GM03348 (cell line): ENCODE measurements at places on chromosomes 12 and 14.

- no peak for DNase-seq
Observed at GRCh38 chr12:104737791-104738301, 220.2 kb downstream of the SLC41A2 start.

DNA sequence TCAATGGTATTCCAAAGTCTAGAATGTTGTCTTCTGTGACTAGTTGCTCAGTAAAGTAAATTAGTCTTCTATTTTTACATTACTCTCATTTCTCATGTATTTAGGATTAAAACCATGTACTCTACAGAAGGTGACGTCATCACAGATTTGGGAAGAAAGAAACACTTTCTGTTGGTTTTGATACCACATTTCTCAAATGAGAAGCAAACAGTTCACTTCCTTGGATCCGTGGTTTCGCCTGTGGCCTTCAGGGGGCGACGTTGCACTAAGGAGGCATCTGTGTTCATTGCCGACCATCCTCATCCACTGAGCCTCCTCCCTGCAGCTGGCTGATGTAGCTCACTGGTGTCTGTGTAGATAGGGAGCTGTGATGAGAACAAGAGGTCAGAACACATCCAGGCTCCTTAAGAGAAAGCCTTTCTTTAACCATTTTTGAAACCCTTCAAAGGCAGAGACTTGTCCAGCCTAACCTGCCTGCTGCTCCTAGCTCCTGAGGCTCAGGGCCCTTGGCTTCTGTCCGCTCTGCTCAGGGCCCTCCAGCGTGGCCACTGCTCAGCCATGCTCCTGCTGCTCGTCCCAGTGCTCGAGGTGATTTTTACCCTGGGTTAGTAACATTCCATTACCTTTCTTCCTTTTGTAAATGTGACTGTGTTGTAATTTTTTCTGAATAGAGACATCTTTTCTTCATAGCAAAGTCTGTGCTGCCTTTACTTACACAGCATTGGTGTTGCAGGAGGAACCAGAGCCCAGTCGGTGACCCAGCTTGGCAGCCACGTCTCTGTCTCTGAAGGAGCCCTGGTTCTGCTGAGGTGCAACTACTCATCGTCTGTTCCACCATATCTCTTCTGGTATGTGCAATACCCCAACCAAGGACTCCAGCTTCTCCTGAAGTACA is 220.6 kb upstream of the OR4E1 start:
- no peak for DNase-seq

- no peak for DNase-seq
Observed at GRCh38 chr12:68063900-68064590, 74.8 kb downstream of the IFNG-AS1 start.

DNA sequence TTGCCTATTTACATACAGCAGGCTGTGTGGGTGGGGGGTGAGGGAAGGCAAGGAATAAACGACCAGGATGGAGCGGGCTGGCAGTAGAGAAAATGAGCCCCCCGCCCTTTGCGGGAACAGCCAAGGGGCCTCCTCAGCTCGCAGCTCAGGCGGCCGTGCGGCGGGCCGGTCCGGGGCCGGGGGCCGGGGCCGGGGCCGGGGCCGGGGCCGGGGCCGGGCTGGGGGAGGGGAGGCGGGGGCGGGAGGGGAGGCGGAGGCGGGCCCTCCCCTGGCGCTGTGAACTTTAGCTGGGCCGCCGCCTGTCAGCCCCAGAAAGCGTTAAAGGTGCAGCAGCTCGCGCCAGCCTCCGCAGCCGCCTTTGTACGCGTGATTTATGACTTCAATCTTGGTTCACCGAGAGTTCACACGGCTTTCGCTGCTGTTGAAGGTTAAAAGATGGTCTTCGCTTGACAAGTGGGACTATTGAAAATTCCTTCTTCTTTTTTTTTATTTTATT is 28.8 kb downstream of the HOXC4 start:
- DNase-seq = peak; percentile 16

GRCh38 chr12:113297214-113297587 is 37.7 kb downstream of the SLC8B1 start:
- DNase-seq = no peak

- DNase-seq = peak; percentile 63
Observed at GRCh38 chr12:5096241-5096924, 52.7 kb downstream of the KCNA5 start.

DNA sequence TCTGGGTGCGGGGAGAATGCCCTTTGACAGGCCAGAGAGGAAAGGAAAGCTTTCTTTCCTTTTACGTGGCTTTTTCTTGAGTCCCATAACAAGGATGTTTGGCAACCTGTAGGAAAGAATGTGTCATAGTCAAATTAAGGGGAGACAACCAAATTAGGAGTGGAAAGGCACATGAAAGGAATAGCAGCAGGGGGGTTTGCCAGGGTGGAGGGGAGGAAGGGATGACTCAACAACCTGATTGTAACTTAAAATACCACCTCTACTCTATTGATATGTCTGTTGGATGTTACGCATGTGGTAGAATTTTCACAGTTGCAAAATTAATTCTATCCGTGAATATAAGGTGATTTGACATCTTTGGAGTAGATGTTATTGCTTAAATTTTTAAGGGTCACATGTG is 28.5 kb upstream of the MYBPC1 start:
- DNase-seq = no peak

DNA sequence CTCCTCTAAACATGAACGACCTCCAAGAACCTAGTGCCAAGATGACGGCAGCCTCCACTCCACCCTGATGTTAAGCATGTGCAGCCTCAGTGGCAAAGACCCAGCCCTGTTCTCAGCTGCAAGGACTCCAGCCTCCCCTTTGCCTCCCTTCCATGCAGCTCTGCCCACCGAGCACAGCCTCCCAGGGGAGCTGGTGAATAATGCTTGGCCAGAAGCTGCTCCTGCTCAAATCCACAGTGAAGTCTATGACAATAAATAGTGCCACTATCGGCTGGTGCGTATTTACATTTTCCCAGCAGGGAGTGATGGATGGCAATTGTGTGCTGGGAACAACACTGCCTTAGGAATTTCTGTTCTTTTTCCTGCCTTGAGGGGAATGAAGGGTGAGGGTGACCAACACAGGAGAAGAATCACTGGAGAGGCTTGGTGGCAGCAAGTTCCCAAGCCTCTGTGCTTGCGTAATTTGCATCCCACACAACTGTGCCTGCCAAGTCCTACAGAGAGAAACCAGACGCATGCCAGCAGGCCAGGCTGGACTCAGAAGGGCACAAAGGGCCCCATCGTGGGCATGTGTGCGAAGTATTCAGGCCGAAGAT is 29.9 kb upstream of the TC2N start:
- DNase-seq = peak; percentile 67

DNA sequence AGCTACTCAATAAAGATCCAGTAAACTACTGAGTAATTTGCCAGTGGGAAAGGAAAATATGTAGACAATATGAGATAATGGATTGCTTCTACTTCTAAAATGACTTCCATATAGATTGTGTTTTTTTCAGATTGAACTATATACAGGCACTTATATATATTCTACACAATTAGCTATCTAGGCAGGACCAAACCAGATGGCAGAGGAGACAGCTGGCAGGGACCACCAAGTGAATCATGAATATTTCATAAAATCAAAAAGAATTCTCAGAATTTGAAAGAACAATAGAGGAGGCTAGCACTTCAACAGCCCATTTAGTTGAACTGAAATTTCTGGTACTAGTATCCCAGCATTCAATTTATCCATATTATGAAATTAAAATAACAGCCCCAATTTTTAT is 338.0 kb upstream of the RPL10L start:
- DNase-seq = no peak

DNA sequence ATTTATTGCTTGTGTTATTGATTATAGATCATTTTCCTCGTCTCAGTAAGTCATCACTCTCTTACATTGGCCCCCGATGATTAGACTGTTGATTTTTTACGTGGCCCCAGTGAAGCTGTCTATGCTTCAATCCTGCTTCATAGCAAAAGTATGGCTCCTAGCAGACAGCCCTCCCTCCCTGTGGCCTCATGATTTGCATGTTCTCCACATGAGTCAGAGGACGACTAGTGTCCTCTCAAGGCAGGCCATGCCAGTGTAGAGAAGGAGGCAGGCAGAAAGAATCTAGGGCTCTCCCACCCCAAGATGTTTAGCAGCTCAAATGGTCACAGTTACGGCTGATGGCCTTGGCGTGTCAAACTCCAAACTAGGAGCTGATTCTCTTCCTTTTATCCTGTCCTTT is 59.6 kb downstream of the FIGNL2 start:
- DNase-seq = peak; percentile 80

GRCh38 chr12:79935624-79936345 is 888 bp upstream of the PPP1R12A start:
- DNase-seq = peak; percentile 29

- DNase-seq = no peak
Observed at GRCh38 chr12:4006743-4007142, 133.5 kb upstream of the PARP11 start.

- no peak for DNase-seq
Observed at GRCh38 chr12:12909995-12910420, 18.6 kb downstream of the GPRC5A start.

DNA sequence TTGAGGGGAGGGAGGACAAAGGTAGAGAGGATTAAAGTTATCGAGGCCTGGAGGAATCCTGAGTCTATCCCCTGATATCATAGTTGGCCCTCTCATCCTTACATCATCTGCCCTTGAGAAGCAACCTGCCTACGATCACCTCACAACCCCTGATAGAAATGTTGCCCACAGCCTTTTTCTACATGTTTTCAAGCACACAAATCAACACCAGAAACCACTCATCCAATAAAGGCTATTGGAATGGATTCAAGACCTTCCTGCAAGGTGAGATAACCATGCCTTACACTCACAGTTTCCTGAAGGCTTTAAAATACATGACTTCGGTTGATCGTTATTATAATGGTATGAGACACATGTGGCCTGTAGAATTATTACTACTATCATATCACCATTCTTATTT is 175.7 kb upstream of the EGLN3 start:
- no peak for DNase-seq
